NCI-H345 (cell line): ENCODE measurements at places on chromosomes 2 and 18.

GRCh38 chr2:204545861-204546735 is 823 bp downstream of the PARD3B start:
- peak; percentile 64 for DNase-seq

DNA sequence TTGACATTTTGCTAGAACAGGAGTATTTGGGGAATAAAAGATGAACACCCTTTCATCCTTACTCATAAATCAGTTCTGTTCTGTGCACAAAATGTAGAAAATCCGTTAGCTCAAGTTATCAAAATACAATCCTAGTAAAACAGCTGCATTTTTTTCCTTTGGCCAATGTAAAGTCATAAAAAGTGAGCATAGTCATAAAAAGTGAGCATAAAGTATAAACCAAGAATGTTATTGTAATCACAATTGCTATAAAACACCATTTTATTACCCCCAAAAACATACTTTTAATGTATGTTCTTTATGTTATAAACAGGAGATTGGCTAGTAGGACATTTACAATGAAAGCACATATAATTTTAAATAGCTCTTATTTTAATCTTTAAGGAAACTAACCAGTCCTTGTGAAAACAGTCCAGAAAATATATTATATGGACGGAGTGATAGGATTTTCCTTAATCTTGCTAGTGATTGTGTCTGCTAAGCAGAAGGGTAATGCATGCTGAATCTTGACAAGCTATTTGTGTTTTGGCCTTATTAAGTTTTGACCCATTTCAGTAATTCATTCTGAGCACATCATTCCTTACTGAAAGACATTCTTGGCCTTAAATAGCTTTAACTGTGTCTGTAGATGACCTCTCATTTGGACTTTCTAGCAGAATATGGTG is 891.8 kb downstream of the DSC3 start:
- no peak for DNase-seq

- no peak for DNase-seq
These were observed 5.2 kb downstream of the MRPL33 start for GRCh38 chr2:27776696-27777095.

GRCh38 chr2:181054256-181054655 is 73.9 kb downstream of the UBE2E3 start:
- no peak for DNase-seq

DNA sequence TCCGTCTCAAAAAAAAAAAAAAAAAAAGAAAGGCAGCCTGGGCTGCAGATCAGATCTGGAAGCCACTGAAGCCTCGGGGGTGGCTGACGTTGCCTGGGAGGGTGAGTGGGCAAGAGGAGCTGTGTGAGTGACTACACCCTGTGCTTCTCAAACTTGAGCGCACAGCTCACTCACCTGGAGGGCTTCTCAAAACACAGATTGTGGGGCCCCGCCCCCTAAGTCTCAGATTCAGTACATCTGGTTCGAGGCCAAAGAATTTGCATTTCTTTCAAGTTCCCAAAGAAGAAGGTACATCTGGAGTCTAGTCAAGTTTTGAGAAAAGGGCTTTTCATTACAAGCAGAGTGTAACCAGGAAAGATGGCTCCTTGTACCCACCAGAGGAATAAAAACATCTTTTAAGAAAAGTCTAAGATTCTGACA is 97.7 kb upstream of the CAB39 start:
- no peak for DNase-seq

DNA sequence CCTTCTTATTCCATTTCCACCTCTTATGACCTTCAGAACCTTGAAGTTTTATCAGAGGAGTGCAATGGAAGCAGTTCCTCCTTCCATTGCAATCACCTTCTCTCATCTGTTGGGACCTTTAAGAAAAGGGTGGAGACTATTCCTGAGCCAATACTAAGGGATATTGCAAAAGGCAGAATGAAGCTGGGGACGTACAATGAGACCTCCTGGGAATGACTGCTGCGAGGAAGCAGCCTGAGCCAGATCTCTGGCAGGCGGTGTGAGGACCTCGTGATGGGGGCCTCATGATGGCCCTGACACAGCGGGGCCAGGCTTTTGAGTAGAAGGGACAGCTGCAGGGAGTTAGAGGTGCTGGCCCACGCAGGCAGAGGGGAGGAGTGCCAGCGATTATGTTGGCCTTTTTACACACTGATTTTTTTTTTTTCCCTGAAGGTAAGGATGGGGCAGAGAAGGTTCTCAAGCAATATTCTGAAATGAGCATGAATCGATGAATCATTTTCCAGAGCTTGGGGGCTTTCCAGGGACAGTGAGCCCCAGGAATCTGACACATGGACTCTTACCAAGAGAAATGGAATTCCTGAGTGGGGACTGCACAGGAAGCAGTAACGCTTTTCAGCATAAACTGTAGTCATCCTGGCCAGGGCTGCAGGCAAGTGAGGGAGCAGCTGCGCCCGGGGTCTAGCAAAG is 40.0 kb upstream of the LAPTM4A start:
- DNase-seq: no peak
